ENCODE measurements at places on chromosomes 1 and 21. TPM values are rescaled to one million over a fixed set of nuclear protein-coding genes. Genes with fewer than 3 reads are reported as not detected.

GRCh38 chr1:117899801-117900200, 29.6 kb downstream of the GDAP2 start:
- DNase-seq: no peak
- no peak overlapping the region for H3K27ac ChIP-seq
- H3K27me3 ChIP-seq: no peaks in the 10 kb centered on the region
- peaks cover 40% of the 10 kb centered on the region for H3K36me3 ChIP-seq
- no peak overlapping the region for H3K4me3 ChIP-seq
- H3K4me1 ChIP-seq: no peaks in the 10 kb centered on the region

DNA sequence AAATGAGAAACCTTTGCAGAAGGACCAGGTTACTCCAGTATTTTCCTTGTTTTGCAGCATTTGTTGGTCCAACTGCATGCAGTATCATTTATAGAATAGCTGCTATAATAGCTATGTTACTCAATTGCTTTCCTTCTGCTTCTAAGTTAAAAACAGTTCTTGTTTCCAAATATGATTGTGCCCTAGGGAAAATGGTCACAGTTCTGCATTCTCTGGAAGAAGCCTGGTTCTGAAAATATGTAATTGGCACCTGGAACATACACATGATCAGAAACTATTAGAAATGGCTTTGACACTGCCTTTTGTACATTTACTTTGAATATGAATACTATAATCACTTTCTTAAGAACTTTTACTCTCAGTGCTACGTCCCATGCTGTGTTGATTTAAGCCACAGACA, 33.6 kb downstream of the HENMT1 start:
- H3K4me1 ChIP-seq: no peaks in the 10 kb centered on the region
- H3K27me3 ChIP-seq: no peaks in the 10 kb centered on the region
- H3K4me3 ChIP-seq: no peak overlapping the region
- peaks cover 10% of the 10 kb centered on the region for H3K36me3 ChIP-seq

DNA sequence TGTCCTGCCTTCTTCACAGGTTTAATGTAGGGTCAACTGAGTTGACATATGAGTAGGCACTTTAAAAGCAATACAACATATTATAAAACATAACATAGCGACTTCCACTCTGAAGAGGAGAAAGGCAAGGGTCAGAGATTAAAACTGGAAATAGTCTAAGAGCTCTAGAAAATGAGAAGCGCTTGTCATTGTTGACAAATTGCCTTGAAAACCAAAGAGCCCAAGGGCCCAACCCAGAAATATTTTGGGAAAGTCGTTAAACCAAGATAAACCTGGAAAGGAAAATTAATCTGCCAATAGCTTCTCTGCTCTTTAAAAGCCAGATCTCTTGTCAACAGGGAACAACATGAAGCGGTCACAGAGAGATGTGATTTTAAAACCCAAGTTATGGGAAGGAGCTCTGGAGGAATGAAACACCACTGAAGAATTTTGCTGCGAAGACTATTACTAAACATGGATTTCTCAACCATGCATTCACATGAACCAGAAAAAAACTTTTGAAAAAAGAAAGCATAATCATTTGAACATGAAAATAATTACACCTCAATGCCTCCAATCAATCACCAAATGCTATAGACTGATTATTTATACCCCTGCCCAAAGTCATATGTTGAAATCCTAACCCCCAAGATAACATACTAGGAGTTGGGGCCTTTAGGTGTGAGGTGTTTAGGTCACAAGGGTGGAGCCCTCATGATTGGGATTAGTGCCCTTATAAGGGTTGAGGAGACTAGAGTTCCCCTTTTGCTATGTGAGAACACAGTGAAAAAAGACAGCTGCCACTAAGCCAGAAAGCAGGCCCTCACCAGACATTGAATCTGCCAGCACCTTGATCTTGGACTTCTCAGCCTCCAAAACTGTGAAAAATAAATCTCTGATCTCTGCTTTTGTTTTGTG, 33.0 kb upstream of the MTF1 start:
- peaks cover 7% of the 10 kb centered on the region for H3K36me3 ChIP-seq
- no peaks in the 10 kb centered on the region for H3K27me3 ChIP-seq
- no peak overlapping the region for H3K27ac ChIP-seq
- no peaks in the 10 kb centered on the region for H3K4me1 ChIP-seq

GRCh38 chr21:40615505-40616376, 231.2 kb downstream of the DSCAM start:
- no peaks in the 10 kb centered on the region for H3K36me3 ChIP-seq
- no peaks in the 10 kb centered on the region for H3K4me1 ChIP-seq
- H3K27ac ChIP-seq: no peak overlapping the region
- DNase-seq: no peak
- H3K4me3 ChIP-seq: no peak overlapping the region

DNA sequence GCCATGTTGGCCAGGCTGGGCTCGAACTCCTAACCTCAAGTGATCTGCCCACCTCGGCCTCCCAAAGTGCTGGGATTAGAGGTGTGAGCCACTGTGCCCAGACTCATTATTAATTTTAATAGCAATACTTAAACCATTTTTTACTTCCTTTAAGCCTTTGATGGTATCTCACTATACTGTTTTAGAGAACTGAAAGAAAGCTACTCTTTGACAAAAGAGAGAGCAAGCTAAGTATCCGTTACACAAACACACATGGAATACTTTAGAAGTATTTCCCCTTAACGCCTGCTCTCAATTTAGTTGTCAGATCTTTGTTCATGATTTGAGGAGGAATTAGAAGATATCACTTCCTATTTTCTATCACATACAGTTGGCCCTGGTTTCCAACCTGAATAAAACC, 189.4 kb downstream of the COP1 start:
- no peaks in the 10 kb centered on the region for H3K27me3 ChIP-seq
- no peak overlapping the region for H3K4me3 ChIP-seq
- DNase-seq: no peak
- H3K36me3 ChIP-seq: peaks cover 5% of the 10 kb centered on the region
- H3K4me1 ChIP-seq: no peaks in the 10 kb centered on the region
- H3K27ac ChIP-seq: no peak overlapping the region

DNA sequence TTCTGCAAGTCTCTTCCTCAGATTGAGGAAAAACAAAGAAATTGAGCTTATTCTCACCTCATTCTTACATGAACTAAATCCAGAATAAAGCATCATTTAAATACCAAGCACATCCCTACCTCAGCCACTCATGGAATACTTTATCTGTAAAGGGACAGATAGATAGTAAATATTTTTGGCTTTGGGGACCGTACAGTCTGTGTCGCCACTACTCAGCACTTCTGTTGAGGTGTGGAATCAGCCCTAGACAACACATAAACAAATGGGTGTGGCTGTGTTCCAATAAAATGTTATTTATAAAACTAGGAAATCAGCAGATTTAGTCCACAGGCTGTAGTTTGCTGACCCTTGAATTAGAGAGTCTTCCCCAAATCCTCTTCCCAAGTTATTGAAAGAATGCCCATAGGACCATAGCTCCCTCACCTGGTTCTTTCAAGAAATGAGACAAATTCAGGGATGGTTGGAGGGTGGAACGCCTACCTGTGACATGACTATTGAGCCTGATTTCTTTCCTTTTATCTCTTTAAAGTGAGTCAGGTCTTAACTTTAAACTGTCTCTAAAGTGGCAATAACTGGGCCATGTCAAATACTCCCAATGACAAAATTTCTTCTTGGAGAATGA, 878.5 kb downstream of the USP25 start:
- H3K36me3 ChIP-seq: peaks cover 28% of the 10 kb centered on the region
- no peak overlapping the region for H3K27ac ChIP-seq
- H3K4me3 ChIP-seq: no peak overlapping the region
- H3K27me3 ChIP-seq: no peaks in the 10 kb centered on the region

- no peaks in the 10 kb centered on the region for H3K27me3 ChIP-seq
- no peak for DNase-seq
- H3K4me3 ChIP-seq: no peak overlapping the region
- no peak overlapping the region for H3K27ac ChIP-seq
These were observed 117.9 kb downstream of the PRDM2 start for GRCh38 chr1:13817906-13818305.

GRCh38 chr1:68811806-68812205, 314.9 kb upstream of the DEPDC1 start:
- no peaks in the 10 kb centered on the region for H3K36me3 ChIP-seq
- no peaks in the 10 kb centered on the region for H3K27me3 ChIP-seq
- H3K27ac ChIP-seq: no peak overlapping the region
- H3K4me3 ChIP-seq: no peak overlapping the region
- no peak for DNase-seq

- DNase-seq: no peak
- H3K27ac ChIP-seq: peak overlapping the region; percentile 7
- peaks cover 2% of the 10 kb centered on the region for H3K36me3 ChIP-seq
- peaks cover 7% of the 10 kb centered on the region for H3K4me1 ChIP-seq
- no peak overlapping the region for H3K4me3 ChIP-seq
These were observed 1153.9 kb upstream of the TMPRSS15 start for GRCh38 chr21:19557488-19557887.

GRCh38 chr1:157101149-157101548, 1.5 kb upstream of the ETV3L start:
- no peak overlapping the region for H3K27ac ChIP-seq
- peaks cover 10% of the 10 kb centered on the region for H3K4me1 ChIP-seq
- no peak for DNase-seq
- H3K27me3 ChIP-seq: peaks cover 7% of the 10 kb centered on the region
- H3K36me3 ChIP-seq: no peaks in the 10 kb centered on the region

DNA sequence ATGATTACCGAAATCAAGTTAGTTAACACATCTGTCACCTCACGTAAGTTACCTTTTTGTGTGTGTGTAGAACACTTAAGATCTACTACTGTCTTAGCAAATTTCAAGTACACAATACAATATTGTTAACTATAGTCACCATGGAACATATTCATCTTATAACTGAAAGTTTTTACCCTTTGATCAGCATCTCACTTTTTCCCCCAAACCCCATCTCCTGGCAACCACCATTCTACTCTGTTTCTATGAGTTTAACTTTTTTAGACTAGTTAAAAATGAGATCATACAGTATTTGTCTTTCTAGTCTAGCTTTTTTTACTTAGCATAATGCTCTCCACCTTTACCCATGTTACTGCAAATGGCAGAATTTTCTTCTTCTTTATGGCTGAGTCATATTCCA, 124.7 kb downstream of the RABGAP1L start:
- no peak overlapping the region for H3K4me3 ChIP-seq
- H3K4me1 ChIP-seq: no peaks in the 10 kb centered on the region
- DNase-seq: no peak
- no peak overlapping the region for H3K27ac ChIP-seq
- H3K27me3 ChIP-seq: no peaks in the 10 kb centered on the region

ADORA1 gene
- 2.9 TPM for total RNA-seq

MLLT11 gene
- 16.9 TPM for total RNA-seq

LRRC8D gene
- total RNA-seq: 22.6 TPM

TMEM52 gene
- total RNA-seq: 2.5 TPM
